ENCODE measurements at places on chromosomes 3 and 15.

DNA sequence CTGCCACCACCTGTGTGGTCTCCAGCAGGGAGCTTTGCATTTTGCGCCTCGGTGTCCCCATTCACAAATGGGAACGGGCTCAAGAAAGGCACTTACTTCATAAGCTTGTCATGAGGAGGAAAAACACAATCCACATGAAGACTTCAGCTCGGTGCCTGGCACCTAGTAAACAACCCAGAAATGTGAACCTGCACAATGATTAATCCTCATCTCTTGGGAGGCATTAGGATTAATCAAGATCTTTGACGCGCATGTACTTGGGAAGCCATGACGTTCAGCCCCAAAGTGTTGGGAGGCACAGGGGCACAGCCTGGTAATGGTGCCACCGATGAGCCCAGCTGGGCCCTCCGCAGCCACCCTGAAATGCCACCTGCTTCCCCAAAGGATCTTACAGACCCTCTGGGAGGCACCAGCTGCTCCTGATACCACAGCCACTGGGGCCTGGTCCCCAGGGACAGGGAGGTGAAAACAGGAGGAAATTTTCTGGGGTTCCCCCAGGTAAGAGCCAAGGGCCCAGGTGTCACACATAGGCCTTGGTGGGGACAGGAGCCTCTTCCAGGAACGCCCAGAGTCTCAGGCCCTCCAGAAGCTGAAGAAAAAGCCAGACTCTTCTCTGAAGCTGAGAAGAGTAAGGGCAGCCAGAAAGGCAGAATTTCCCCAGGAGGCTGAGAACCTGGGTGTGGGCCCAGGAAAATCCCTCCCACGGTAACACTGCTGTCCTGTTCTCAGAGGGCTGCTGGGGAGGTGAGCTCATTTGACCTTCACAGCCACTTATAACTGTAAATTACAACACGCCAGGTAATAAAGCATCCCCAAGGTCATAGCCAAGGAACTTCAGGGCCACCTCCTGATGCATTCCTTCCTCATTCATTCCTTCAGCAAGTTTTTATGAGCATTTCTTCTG, 507.5 kb downstream of the SHQ1 start:
- DNase-seq = no peak

GRCh38 chr3:44795197-44795596, 33.6 kb downstream of the KIF15 start:
- no peak for DNase-seq

- no peak for DNase-seq
Measured at GRCh38 chr3:14393440-14394106, 8.8 kb upstream of the SLC6A6 start.

GRCh38 chr3:78879295-78879860, 888.4 kb downstream of the ROBO1 start:
- no peak for DNase-seq

- DNase-seq = no peak
Measured at GRCh38 chr15:40103864-40104271, 4.8 kb downstream of the BMF start.

DNA sequence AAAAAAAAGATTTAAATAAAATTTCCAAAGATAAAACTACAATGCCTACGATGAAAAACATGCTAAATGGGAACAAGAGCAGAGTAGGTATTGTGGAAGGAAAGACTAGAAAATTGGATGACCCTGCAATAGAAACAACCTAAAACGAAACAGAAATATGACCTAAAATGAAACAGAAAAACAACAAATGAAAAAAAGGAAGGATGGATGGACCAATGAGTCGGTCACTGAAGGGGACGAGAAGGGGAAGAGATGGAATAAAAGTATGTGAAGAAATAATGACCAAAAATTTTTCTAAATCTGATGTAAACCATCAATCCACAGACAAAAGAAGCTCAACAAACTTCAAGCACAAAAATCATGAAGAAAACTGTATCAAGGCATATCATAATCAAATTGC, 44.8 kb downstream of the TBC1D2B start:
- no peak for DNase-seq

DNA sequence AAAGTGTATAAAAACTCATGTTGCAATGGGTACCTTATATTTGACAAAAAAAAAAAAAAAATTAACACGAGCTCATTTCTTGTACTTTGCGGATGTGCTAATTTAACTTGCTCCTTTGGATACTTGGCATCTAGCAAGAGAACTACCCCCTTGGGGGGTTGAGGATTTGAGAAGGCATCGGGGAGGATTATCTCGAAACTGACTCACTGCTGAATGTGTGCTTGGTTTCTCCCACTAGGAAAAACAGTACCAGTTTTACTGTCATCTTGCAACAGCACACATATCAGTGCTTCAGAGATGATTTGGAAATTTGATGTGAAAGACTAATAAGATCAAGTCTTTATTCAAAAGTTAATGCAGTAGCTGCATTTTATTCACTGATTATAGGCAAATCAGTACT, 891 bp downstream of the EXOG start:
- no peak for DNase-seq

DNA sequence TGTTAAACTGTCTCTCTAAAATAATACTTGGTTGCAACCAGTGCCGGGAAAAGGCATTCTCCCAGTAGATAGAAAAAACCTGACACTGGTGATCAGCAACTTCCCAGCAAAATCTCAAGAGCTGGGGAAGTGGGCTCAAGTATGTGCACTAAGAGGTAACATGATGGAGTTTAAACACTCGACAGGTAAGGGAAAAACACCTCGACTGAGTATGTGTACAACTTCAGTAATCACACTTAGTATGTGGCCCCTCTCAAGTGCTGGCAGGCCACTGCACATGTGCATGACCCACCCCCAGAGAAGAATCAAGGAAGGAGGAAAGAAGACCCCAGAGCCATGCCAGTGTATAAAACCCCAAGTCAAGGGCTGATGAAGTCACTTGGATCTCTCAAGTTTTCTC, 27.4 kb downstream of the SPESP1 start:
- DNase-seq = no peak

DNA sequence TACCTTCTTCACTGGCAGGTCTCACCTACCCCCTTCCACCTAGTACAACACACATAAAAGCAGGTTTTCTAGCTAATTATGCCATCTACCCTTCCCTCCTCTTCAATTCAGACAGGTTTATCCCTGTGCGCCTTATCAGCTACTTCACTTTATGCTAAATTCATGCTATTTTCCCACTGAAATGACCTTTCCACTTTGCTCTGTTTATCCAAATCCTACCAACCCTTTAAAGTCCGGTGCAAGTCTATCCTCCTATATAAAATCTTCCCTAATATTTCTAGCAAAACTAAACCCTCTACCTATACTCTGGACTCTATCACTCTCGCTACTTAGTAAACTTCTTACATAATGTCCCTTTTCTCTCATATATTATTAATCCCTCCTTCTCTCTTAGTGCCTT, 6.0 kb downstream of the USF3 start:
- no peak for DNase-seq

DNA sequence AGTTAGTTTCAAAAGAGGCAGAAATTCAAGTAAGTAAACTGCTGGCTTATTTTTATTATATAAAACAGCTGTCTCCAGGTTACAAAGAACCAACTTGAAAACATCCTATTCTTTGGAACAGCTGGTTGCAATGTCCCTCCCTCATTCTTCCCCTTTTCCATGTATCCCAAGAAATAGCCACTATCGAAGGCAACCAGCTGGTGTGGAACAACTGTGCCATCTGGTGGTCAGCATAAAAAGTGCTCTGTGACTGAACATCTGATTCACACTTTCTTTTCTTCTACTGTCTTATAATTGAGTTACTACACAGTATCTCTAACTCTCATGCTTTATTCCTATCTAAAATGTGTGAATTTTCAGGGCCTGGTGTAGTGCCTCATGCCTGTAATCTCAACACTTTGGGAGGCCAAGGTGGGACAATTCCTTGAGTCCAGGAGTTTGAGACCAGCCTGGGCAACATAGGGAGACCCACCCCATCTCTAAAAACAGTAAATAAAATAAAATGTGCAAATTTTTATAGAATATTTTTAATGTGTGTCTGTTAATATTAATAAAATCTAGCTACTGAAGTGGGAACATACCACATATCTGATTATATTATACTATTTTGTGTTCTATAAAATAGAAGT, 9.6 kb downstream of the OSBPL11 start:
- DNase-seq = no peak

- DNase-seq = no peak
Measured at GRCh38 chr3:191290311-191291025, 38.7 kb upstream of the CCDC50 start.

All from activated CD8-positive, alpha-beta memory T cell treated with anti-CD3 and anti-CD28 coated beads for 1 hour (primary cell).